ENCODE measurements at places on chromosomes 4 and X.

GRCh38 chrX:69158166-69158980 is 6.9 kb downstream of the PJA1 start:
- peak; percentile 85 for DNase-seq

DNA sequence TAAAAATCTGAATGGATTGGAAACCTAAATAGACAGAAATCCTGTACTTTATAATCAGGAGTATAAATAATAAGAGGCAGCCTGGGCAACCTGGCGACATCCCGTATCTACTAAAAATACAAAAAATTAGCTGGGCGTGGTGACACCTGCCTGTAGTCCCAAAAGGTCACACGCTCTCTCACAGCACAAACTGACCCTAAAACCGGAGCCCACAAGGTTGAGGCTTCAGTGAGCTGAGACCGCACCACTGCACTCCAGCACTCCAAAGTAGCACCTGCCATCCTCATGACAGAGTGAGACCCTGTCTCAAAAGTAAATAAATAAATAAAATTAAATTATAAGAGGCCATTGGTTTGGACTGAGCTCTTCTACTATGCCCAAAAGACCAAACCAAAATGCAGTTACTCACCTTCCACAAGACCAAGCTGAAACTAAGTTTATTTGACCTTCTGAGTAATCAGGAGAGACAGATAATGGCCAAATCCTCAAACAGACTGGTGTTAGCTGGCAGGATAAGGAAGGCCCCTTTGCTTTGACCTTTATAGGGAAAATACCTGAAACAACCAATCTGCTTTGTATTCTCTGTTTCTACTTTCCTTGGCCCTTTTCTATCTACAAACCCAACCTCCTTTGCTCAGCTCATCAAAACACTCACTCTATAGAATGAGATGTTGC is 3.2 kb upstream of the GRSF1 start:
- DNase-seq, result no peak

GRCh38 chr4:138805736-138806135 is 209.8 kb upstream of the NOCT start:
- DNase-seq, result no peak

DNA sequence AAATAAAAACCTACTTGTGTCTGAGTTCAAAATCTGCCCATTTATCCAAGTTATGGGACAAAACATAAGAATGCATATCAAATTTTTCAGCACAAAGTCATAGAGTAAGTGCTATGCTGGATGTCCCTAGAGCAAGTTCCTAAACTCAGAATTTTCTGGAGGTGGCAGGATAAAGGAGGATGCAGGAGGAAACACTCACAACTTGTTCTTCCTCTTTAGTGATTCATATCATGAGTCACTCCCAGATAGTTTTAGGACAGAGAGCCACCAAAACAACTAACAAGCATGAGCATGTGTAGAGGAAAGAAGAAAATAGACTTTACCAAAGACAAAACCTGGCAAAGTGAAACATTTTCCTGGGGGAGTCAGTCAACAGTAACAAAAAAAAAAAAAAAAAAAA is 302.7 kb downstream of the KCTD8 start:
- peak; percentile 65 for DNase-seq

DNA sequence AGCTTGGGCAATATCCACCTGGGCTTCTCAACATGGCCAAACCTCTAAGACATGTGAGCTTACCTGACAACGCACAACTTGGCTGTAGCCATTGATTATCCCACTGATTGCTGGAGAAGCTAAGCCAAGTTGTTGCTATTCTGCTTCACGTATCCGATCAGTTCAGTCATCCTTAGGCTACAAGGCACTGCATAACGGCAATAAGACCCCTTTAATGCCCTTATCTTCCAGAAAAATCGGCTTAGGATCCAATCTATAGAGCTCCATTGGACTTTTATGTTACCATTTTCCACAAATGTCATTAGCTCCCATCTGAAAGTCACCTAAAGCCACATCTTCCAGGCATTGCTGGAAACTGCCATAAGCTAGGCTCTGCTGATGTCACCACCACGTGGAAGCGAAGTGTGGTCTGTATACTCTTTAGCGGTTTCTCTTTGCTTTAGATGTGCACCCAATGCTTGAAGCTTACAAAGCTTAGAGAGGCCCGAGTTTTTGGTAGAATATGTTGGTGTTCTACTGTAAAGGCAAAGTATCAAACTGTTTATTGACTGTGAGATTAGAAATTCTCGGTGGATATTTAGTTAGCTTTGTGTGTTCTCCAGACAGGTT is 163.1 kb downstream of the CPE start:
- no peak for DNase-seq

- no peak for DNase-seq
Measured at GRCh38 chr4:26893491-26893890, 32.9 kb downstream of the STIM2 start.

DNA sequence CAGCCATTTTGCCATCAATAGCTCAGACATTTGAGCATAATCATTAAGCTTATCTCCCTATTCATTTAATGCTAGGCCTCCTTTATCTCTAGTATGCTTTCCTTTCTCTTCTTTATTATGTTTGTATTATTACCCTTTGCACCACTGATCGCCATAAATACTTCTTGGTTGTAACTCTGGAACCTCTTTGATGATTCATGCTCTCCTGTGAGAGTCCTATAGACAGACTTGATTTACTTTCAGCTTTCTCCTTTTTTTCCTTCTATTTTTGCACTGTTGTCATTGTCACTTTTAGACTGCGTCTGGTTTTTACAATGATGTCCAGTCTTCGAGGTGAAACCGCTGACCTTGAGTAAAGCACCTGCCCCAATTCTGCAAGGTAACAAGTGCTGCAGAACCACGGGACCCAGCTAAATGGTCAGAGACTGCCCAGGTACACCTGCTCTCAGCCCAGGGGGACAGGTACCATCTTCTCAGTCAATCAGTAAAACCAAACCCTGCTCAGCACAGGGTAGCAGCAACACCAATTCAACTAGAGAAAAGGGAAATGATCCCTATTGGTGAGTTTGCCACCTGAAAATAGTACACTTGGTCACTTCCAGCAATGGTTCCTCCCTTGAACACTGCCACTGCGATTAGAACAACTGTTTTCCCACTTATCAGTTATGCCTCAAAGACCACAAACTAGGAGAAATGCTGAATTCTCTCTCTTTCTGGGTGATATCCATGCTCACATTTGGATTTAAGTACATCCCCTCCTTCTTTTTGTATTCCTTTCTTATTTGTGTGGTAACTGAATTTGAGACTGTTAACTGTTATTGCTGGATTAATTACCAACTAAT is 125.1 kb downstream of the MAML3 start:
- no peak for DNase-seq

Data from fibroblast of pulmonary artery (primary cell).